ENCODE measurements at places on chromosomes 7 and 10. TPM values are rescaled to one million over a fixed set of nuclear protein-coding genes. Genes with fewer than 3 reads are reported as not detected.

GRID2IP gene
- 3.2 TPM for total RNA-seq

KEL gene
- 0.91 TPM for total RNA-seq

DNA sequence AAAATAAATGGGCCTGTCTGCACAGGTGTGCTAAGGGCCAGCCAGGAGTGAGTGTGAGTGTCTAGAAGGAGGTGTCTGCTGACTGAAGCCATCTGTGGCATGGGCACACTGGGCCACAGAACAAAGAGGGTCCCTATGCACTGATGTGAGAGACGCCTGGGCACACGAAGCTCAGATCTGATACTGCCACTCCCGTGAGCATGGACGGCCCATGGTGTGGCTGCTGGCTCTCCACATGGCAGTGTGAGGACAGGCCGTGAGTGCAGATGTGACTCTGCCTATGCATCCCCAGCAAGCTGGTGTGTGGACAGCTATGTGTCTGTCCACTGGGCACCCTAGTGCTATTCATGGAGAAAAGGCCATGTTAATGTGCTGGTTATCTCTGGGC lies 12.8 kb upstream of the MYL7 start:
- DNase-seq: no peak
- no peak overlapping the region for H3K4me3 ChIP-seq
- peaks cover 9% of the 10 kb centered on the region for H3K4me1 ChIP-seq
- no peak overlapping the region for H3K27ac ChIP-seq

GRCh38 chr10:78255796-78256638 lies 222.4 kb downstream of the RPS24 start:
- H3K36me3 ChIP-seq: no peaks in the 10 kb centered on the region
- no peak overlapping the region for H3K4me3 ChIP-seq
- H3K4me1 ChIP-seq: peaks cover 33% of the 10 kb centered on the region
- H3K27ac ChIP-seq: peak overlapping the region; percentile 27
- no peaks in the 10 kb centered on the region for H3K27me3 ChIP-seq

TMEM196 gene
- total RNA-seq: not detected

PAPSS2 gene
- total RNA-seq: 14.6 TPM

OPN1SW gene
- not detected for total RNA-seq

DNA sequence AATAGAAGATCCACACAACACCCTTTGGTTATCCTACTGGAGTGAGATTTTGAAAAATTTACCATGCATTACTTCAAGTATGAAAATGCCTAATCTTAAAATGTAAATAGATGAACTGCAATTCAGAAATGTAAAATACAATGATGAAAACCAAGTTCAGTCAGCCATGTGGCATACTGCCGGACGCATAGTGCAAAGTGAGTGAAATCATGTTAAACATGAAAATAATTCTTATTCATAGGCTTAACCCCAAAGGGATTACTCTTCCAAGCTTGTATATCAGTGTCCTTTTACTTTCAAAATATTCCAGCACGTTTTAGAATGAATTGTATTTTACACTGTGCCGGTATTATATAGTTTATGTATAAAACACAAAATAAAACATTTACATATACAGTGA lies 99.8 kb downstream of the THSD7A start:
- H3K27ac ChIP-seq: no peak overlapping the region
- no peaks in the 10 kb centered on the region for H3K4me1 ChIP-seq
- H3K36me3 ChIP-seq: no peaks in the 10 kb centered on the region
- no peak overlapping the region for H3K4me3 ChIP-seq
- no peak for DNase-seq

GRCh38 chr7:41578700-41579099 lies 124.2 kb downstream of the INHBA start:
- no peaks in the 10 kb centered on the region for H3K27me3 ChIP-seq
- H3K36me3 ChIP-seq: no peaks in the 10 kb centered on the region
- no peak for DNase-seq
- no peak overlapping the region for H3K4me3 ChIP-seq
- no peak overlapping the region for H3K27ac ChIP-seq

DNA sequence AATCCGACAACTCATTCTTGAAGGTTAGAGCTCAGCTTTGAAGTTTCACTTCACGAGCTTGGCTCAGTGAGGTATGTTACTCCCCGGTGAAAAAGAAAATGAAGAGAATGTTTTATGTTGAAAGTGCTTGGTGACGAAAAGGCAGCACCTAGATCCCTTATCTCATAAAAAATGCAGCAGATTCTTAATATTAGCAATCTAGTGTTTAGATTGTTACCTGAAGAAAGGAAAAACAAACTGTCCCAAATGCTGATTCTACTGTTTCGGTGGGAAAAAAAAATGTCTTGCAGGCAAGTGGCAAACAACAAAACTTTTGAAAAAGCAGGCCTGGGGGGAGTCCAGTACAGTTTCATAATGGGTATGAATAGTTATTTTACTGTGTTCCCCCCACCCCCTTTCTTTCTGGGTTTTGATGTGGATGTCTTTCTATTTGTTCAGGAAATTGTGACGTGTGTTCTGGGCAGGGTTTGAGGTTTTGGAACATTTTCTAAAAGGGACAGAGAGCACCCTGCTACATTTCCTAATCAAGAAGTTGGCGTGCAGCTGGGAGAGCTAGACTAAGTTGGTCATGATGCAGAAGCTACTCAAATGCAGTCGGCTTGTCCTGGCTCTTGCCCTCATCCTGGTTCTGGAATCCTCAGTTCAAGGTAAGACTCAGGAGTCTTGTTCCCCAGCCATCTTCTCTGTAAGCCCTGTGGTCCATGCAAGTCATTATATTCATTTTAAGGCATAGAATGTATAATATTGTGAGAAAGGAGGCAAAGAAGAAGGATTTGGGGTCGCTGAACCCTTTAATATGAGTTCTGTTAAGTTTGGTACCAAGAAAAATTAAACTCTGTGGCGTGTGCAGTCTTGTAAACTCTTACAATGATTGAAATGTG lies at the start of gene SRGN:
Gene SRGN (plus strand): TSS at position 514 of the 881 bp plus-strand sequence. CDS start 55 bp downstream, at position 569.
- no peaks in the 10 kb centered on the region for H3K27me3 ChIP-seq
- no peak within 1 kb of the TSS for H3K4me3 ChIP-seq
- H3K4me1 ChIP-seq: peaks cover under 1% of the 10 kb centered on the region
- DNase-seq: no peak

DNA sequence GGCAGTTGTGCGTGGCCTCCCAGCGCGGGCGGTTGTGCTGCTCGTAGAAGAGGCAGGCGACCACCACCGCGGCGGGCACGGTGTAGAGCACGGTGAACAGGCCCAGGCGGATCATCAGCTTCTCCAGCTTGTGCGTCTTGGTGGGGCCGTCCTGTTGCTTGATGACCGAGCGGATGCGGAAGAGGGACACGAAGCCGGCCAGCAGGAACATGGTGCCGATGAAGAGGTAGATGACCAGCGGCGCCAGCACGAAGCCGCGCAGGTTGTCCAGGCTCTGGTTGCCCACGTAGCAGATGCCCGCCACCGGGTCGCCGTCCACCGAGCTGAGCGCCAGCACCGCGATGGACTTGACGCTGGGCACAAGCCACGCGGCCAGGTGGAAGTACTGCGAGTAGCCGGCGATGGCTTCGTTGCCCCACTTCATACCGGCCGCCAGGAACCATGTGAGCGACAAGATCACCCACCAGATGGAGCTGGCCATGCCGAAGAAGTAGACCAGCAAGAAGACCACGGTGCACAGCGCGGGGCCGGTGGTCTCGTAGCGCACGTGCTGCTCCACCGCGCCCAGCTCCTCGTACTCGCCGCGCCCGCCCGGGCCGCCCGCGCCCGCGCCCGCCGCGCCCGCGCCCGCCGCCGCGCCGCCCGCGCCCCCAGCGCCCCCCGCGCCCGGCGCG lies 2.2 kb downstream of the FZD8 start:
- peaks cover 8% of the 10 kb centered on the region for H3K4me1 ChIP-seq
- H3K27ac ChIP-seq: no peak overlapping the region
- peaks cover 36% of the 10 kb centered on the region for H3K27me3 ChIP-seq
- no peaks in the 10 kb centered on the region for H3K36me3 ChIP-seq

GRCh38 chr10:110226926-110227641 lies 19.7 kb downstream of the MXI1 start:
- H3K36me3 ChIP-seq: peaks cover 12% of the 10 kb centered on the region
- H3K4me3 ChIP-seq: peak overlapping the region; percentile 63
- H3K27ac ChIP-seq: peak overlapping the region; percentile 93
- H3K4me1 ChIP-seq: peaks cover 23% of the 10 kb centered on the region

DNA sequence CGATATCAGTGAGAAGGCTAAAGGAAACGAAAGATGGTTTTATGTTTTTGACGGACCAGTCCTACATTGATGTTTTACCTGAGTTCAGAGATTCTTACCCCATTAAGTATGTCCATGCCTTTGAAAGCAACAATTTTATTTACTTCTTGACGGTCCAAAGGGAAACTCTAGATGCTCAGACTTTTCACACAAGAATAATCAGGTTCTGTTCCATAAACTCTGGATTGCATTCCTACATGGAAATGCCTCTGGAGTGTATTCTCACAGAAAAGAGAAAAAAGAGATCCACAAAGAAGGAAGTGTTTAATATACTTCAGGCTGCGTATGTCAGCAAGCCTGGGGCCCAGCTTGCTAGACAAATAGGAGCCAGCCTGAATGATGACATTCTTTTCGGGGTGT lies 27.7 kb downstream of the MET start:
- peak overlapping the region; percentile 91 for H3K27ac ChIP-seq
- H3K27me3 ChIP-seq: no peaks in the 10 kb centered on the region
- no peak for DNase-seq
- H3K36me3 ChIP-seq: peaks cover 60% of the 10 kb centered on the region

DNA sequence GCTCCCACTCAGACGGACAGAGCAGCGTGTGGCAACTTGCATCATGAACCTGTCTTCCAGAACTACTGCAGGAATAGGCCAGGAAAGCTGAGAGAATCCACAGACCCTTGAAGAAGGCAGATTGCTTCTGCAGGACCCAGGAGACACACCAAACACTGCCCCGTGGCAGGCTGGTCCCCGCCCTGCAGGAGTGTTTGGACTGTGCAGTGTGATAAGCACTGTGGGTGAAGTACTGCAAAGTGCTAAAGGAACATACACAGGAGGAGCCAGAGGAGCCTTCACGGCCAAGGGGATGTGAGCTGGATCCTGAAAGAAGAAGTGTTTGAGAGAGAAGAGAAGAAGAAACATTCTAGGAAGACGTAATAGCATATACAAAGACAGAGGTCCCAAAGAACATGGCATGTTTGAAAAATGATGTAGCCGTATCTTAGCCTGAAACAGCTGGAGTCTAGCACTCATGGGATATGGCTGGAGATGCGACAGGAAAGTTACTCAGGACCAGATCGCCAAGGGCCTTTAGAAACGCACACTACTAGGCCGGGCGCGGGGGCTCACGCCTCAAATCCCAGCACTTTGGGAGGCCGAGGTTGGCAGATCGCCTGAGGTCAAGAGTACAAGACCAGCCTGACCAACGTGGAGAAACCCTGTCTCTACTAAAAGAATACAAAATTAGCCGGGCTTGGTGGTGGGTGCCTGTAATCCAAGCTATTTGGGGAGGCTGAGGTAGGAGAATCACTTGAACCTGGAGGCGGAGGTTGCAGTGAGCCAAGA lies 96.9 kb upstream of the RHEB start:
- no peaks in the 10 kb centered on the region for H3K4me1 ChIP-seq
- H3K4me3 ChIP-seq: no peak overlapping the region
- no peaks in the 10 kb centered on the region for H3K27me3 ChIP-seq
- H3K36me3 ChIP-seq: no peaks in the 10 kb centered on the region
- DNase-seq: no peak
- H3K27ac ChIP-seq: no peak overlapping the region

SAP25 gene
- 4.4 TPM for total RNA-seq

DNA sequence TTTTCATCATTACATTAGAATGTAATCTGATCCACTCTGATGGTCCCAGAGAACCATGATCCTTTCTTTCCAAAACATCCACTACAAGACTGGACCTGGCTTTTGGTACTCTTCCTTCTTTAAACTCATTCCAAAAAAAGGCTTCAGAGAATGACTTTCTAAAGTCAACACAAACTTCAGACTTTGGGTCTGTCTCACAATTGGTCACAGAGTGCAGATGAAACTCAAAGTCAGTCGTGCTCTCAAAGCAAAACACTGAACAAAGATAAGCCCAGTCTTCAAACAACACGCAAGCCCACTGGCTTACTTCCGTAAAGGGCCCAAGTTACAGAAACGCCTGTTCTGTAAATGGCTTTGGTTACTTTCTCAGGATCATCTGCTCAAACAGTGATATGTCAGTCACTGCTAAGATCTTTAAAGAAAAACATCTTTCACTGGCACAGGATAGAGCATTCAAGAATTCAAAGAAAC lies 250.9 kb upstream of the MKLN1 start:
- no peak for DNase-seq
- H3K36me3 ChIP-seq: no peaks in the 10 kb centered on the region
- no peaks in the 10 kb centered on the region for H3K4me1 ChIP-seq
- H3K27ac ChIP-seq: no peak overlapping the region

GRCh38 chr10:131736321-131736980 lies 164.4 kb upstream of the PPP2R2D start:
- H3K36me3 ChIP-seq: no peaks in the 10 kb centered on the region
- no peaks in the 10 kb centered on the region for H3K27me3 ChIP-seq
- H3K27ac ChIP-seq: no peak overlapping the region
- H3K4me1 ChIP-seq: no peaks in the 10 kb centered on the region

GRCh38 chr7:98778421-98778820 lies 91.4 kb downstream of the TMEM130 start:
- H3K27me3 ChIP-seq: no peaks in the 10 kb centered on the region
- H3K4me3 ChIP-seq: no peak overlapping the region
- DNase-seq: no peak
- no peaks in the 10 kb centered on the region for H3K36me3 ChIP-seq
- H3K27ac ChIP-seq: no peak overlapping the region
- H3K4me1 ChIP-seq: peaks cover 33% of the 10 kb centered on the region

DNA sequence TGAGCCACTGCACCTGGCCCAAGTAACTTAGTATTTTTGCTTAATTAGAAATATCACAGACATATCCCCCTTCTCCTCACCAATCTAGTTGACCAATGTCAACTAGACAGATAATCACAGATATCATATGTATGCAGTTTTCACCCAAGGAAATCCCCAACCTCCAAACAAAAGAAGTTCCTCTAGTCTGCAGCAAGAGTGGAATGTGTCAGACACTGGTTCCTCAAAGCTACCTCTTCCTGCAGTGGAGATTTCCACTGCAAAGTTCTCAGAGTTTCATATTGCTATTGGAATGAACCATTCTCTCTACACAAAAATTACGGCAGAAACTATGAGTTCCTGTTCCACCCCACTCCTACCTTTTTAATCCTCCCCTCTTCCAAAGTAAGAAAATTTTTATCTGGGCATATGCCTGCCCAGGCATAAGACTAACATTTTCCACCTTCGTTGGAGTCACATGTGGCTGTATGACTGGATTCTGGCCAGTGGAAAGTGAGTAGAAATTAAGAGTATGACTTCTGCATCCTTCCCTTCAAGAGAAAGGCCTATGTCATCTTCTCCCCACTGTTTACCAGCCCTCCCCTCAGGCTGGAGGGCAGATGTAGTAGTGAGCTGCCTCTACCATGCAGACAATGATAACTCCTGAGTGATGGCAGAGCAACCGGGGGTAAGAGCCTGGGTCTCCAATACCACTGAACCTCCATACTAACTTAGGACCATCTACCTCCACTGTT lies 103.0 kb downstream of the MYOF start:
- H3K27me3 ChIP-seq: no peaks in the 10 kb centered on the region
- peak overlapping the region; percentile 59 for H3K27ac ChIP-seq
- H3K4me3 ChIP-seq: no peak overlapping the region
- peaks cover 32% of the 10 kb centered on the region for H3K36me3 ChIP-seq
- no peak for DNase-seq

ZP3 gene
- total RNA-seq: 23.4 TPM

PLPP4 gene
- total RNA-seq: not detected

Data from HCT116 (cell line).